Femur (tissue), 1 donor: ENCODE measurements at places on chromosomes 2 and 18.

GRCh38 chr2:72917138-72917876, at the start of gene EMX1:
Gene EMX1 (plus strand): TSS chr2:72917519. CDS start chr2:72917853, 334 bp downstream.
- DNase-seq, result no peak

- no peak for DNase-seq
Observed at GRCh38 chr2:1847846-1848598, 103.7 kb upstream of the PXDN start.

GRCh38 chr2:127197475-127198385, 22.4 kb downstream of the CYP27C1 start:
- peak; percentile 71 for DNase-seq

GRCh38 chr18:54220406-54220805, 4.1 kb downstream of the MBD2 start:
- no peak for DNase-seq

- no peak for DNase-seq
Observed at GRCh38 chr2:68009526-68009925, 53.3 kb downstream of the C1D start.
